Upper lobe of right lung (tissue), 1 donor: ENCODE measurements at places on chromosomes 3 and 15.

- H3K27me3 ChIP-seq: no peaks in the 10 kb centered on the region
- H3K27ac ChIP-seq: no peak overlapping the region
- H3K4me1 ChIP-seq: no peaks in the 10 kb centered on the region
- H3K4me3 ChIP-seq: no peak overlapping the region
- no peak for DNase-seq
- H3K36me3 ChIP-seq: no peaks in the 10 kb centered on the region
These were observed 75.7 kb downstream of the CACNA1D start for GRCh38 chr3:53570081-53570480.

GRCh38 chr15:75164625-75165350 lies 36.9 kb upstream of the C15orf39 start:
- no peak for DNase-seq
- no peaks in the 10 kb centered on the region for H3K27me3 ChIP-seq
- no peaks in the 10 kb centered on the region for H3K4me1 ChIP-seq
- H3K36me3 ChIP-seq: no peaks in the 10 kb centered on the region
- no peak overlapping the region for H3K4me3 ChIP-seq

DNA sequence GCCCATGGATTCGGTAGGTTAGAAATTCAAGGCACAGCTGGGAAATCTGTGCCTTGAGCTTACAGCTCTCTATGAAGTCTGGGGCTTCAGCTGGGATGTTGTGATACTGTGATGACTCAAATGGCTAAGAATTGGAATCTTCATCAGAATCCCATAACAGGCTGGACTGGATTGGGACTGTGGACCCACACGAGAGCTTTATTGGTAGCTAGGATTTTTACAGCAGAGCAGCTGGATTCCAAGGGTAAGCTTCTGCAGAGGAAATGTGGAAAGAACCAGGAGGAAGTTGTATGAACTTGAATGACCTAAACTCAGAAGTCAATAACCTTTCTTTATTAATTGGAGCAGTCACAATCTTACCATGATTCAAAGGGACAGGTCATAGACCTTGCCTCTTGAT lies 1187.1 kb downstream of the ROBO1 start:
- no peak overlapping the region for H3K4me3 ChIP-seq
- H3K27me3 ChIP-seq: no peaks in the 10 kb centered on the region
- no peaks in the 10 kb centered on the region for H3K36me3 ChIP-seq
- no peaks in the 10 kb centered on the region for H3K4me1 ChIP-seq
- no peak for DNase-seq

GRCh38 chr3:188283347-188283746 lies 129.4 kb downstream of the LPP start:
- peak overlapping the region; percentile 8 for H3K27ac ChIP-seq
- no peak for DNase-seq
- H3K36me3 ChIP-seq: no peaks in the 10 kb centered on the region

- H3K4me3 ChIP-seq: peak overlapping the region; percentile 43
- no peak for DNase-seq
- H3K36me3 ChIP-seq: no peaks in the 10 kb centered on the region
- no peak overlapping the region for H3K27ac ChIP-seq
- peaks cover 40% of the 10 kb centered on the region for H3K27me3 ChIP-seq
- peaks cover 25% of the 10 kb centered on the region for H3K4me1 ChIP-seq
These were observed 2.2 kb downstream of the LTK start for GRCh38 chr15:41511331-41511898.

DNA sequence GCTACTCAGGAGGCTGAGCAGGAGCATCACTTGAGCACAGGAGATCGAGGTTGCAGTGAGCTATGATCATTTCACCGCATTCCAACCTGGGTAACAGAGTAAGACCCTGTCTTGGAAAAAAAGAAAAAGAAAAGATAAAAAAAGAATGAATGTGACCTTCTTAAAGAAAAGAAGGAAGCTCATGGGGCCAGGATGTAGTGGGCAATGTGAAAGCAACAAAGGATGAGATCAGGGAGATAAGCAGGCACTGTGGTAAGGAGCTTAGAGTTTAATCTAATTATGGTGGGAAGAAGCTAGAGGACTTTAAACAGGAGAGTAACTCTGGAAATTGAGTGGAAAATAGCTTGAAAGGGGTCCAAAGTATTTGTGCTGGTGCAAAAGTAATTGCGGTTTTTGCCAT lies 231.6 kb upstream of the UBE2E2 start:
- H3K27ac ChIP-seq: no peak overlapping the region
- H3K36me3 ChIP-seq: no peaks in the 10 kb centered on the region
- no peak overlapping the region for H3K4me3 ChIP-seq
- no peaks in the 10 kb centered on the region for H3K4me1 ChIP-seq
- no peak for DNase-seq

- no peaks in the 10 kb centered on the region for H3K27me3 ChIP-seq
- H3K27ac ChIP-seq: no peak overlapping the region
- H3K4me1 ChIP-seq: no peaks in the 10 kb centered on the region
- DNase-seq: no peak
These were observed 163.1 kb downstream of the CHL1 start for GRCh38 chr3:359672-360071.
